RWPE1 (cell line): ENCODE measurements at places on chromosomes 3 and 15.

DNA sequence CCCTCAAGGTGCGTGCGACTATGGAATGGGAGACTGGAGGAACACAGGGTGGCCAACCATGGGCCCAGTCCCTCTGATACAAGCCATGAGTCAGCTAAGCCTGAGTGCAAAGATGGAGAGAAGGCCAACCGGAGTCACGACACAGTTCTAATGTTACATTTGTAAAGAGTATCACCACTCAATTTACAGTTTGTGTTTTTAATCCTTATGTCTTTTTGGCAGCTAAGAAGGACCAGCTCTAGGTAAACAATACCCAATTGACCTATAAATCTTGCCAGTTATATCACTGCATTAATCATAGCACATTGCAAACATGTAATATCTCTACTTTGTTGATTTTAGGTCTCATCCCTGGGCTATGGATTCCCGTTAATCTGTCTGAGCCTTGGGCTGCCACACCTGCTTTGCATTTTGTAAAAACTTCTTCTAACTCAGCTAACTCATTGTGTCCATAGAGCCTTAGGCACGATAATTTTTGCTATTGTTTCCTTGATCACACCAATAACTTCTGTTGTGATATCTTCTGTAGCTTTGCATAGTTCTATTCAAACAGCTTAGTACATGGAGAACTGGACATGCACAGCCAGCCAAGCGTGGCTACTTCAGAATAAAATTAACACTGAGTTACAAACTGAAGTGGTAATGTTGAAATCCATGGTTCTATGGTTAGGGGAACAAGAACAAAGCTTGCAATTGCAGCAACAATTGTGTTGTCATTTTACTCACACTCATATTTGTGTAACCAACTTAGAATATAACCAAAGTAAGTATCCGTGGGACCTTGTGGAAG lies 50.3 kb downstream of the LSM3 start:
- no peak for DNase-seq

DNA sequence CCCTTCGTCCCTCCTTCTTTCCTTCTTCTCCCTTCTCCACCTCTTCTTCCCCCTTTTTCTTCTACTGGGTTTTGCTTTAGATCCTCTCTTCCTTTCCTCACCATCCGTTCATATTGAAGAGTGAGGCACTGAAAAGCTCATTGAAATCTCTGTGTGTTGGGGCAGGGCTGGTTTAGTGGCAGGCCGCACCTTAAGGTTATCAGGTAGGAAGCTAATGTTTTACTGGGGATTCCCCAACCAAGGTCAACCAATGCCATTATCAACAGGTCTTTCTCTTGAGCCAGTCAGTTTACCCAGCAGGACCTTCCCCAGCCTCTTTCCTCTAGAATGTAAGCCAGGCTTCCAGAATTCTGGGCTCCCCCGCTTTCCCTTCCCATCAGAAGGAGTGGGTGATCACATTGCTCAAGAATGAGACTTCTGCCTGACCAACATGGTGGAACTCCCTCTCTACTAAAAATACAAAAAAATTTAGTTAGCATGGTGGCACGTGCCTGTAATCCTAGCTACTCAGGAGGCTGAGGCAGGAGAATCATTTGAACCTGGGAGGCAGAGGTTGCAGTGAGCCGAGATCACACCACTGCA lies 11.5 kb upstream of the VPS8 start:
- DNase-seq: no peak

DNA sequence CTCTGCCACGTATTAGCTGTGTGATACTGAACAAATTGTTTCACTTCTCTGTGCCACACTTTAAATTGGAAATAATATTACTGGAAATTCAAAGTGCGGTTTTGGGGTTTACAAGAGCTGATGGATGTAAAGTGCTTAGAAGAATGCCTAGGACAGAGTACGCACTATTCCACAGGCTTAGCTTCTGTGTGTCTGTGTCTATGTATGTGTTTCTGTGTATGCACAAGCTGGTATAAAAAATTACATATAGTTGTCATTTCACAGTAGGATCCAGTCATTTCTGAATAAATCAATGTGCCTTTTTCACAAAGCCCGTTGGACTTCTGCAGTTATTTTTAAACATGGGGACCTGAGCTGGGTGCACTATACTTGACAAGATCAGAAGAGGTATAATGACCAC lies 370.4 kb downstream of the TUSC7 start:
- no peak for DNase-seq

- no peak for DNase-seq
Measured at GRCh38 chr3:149604125-149604875, 53.5 kb downstream of the WWTR1 start.

GRCh38 chr15:90879730-90880366 lies 4.5 kb upstream of the FES start:
- DNase-seq: no peak

DNA sequence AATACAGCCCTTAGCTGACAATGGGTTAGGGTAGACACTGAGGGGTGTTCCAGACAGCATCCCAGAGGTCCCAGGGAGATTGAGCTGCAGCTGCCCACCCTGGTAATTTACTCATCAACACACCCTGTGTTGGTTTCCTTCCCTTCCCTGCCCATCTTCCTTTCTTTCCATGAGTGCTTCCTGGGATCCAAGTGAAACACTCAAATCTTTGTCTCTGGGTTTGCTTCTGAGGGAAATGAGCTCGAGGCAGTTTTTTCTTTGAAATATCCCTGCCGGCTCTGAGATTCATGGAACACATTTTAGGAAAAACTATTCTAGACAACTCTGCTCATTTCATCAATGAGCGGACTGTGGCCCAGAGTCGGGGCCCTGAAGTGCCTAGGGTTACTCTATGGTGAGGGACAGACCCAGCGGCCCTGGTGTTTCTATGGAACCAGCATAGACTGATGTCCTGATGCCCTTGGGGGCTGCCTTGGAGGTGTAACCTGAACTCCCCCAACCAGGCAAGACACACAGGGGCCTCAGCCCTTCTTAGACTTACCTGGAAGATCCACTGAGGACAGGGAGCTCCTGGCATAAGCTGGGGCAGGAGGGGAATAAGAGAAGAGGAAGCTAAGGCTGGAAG lies 14.9 kb upstream of the CSRNP1 start:
- no peak for DNase-seq

GRCh38 chr15:88849376-88850072 lies 45.8 kb downstream of the HAPLN3 start:
- DNase-seq: no peak

DNA sequence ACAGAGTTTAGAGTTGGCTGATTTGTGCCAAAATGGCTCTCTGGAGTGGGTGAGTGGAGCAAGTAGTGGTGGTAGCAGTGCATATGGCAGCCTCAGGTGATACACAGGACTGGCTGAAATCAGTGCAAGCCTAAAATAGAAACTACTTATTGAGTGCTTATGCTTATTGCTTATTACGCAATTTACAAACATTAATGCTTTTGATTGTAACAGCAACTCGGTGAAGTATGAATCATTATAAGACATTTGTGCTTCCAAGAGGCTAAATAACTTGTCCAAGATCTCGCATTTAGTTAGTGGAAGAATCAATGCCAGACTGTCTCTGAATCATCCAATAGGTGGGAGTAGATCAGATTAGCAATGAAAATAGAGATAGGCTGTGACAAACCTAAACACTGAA lies 353.8 kb downstream of the NAALADL2 start:
- DNase-seq: peak; percentile 4

DNA sequence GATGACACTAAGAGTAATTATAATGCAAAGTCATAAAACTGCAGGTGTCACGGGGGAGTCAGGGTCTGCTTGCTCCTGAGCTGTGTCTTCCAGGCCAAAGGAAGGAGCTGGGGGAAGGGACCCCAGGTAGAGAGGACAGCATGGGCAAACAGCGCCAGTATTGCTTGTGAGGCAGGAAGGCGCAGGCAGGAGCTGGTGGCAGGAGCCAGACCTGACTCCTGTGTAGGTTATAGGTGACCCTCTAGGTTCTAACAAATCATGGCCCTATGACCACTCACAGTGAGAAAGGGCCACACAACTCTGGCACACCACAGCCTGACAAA lies 1.9 kb downstream of the CISH start:
- DNase-seq: no peak

GRCh38 chr15:90949979-90950675 lies 4.6 kb upstream of the RCCD1 start:
- DNase-seq: no peak

DNA sequence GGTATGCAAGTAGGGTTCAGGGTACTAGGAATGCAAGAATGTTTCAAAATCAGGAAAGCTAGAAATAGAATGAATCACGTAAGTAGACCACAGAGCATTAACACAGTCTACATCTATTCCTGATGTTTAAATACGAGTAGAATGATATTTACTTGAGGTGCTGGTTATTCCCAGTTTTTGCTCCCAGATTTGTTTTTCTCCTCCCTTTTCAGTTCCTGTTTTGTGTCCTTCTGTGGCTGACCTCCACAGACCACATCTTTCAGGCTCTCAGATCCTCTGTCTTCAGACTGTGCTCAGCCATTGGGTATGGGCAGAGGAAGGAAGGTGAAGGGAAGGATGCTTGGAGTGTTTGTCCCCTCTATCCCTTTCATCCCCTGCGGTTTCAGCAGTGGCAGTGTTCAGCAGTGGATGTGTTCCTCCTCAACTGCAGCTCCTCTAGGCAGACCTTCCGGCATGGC lies 276.6 kb downstream of the ZNF621 start:
- DNase-seq: no peak

DNA sequence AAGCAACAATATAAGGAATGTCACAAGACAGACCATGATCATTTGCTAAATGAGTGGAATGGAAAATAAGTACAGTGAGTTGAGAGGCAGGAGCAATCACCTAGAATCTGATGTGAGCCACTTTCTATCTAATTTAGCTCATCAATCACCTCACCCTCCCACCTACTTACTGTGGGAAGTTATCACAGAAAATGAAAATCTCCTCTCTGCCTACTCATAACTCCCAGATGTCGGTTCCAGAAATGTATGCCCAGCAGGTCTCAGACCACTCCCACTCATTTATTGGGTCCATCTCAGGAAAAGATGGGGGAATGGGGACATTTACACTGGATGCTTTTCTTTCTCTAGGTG lies 270.9 kb downstream of the FHIT start:
- no peak for DNase-seq

GRCh38 chr15:93331545-93332167 lies 242.6 kb upstream of the RGMA start:
- DNase-seq: no peak

GRCh38 chr3:114861666-114862065 lies 285.4 kb downstream of the ZBTB20 start:
- no peak for DNase-seq

GRCh38 chr3:123371859-123372685 lies 76.8 kb downstream of the ADCY5 start:
- no peak for DNase-seq

- no peak for DNase-seq
Measured at GRCh38 chr3:69675786-69676530, 63.3 kb upstream of the MITF start.

DNA sequence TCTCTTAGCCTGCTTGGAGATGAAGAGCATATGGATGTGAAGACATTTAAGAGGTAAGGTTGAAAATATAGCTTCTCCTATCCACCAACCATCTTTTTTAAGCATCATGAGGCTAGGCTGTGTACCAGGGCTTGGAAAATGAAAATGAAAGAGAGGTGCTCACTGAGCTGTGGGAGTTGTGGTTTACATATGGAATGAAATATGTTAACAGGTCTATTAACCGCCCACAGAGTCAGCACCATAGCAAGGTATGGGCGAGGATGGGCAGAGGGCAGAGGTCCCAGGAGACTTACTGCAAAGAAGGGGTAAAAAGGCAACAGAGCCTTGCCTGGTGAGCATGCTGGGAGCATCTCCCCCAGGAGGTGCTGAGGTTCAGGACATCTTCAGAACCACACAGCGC lies 273.1 kb downstream of the GABRG3 start:
- DNase-seq: no peak

DNA sequence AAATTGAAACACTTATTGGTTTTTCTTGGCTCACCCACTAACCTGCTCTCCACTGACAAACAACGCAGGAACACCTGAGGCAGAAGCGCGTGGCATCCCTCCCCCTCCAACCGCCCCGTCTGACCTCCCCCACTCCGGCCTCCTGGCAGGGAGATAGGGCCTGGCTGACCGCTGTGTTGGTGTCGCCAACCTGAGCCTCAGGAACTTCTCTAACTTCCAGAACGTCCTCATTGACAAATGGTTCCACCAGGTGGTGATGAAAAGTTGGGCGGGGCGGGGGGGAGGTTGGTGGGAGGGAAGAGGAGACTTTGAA lies 22.8 kb downstream of the IL17RD start:
- DNase-seq: no peak

- peak; percentile 19 for DNase-seq
Measured at GRCh38 chr3:64426551-64426950, 201.3 kb upstream of the PRICKLE2 start.

- no peak for DNase-seq
Measured at GRCh38 chr15:63506537-63507035, 2.2 kb downstream of the USP3 start.

DNA sequence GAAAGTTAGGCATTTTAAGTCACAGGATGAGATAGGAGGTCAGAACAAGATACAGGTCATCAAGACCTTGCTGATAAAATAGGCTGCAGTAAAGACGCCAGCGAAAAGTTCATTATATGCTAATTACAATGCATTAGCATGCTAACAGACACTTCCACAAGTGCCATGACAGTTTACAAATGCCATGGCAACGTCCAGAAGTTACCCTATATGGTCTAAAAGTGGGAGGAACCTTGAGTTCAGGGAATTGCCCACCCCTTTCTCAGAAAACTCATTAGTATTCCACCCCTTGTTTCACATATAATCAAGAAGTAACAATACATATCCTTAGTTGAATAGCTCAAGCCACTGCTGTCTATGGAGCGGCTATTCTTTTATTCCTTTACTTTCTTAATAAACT lies 92.7 kb upstream of the PLXND1 start:
- no peak for DNase-seq

- DNase-seq: no peak
Measured at GRCh38 chr15:48643776-48644466, 1.6 kb downstream of the FBN1 start.

- no peak for DNase-seq
Measured at GRCh38 chr3:186705882-186706780, 11.0 kb upstream of the KNG1 start.

GRCh38 chr3:79392479-79392878 lies 375.3 kb downstream of the ROBO1 start:
- no peak for DNase-seq

- no peak for DNase-seq
Measured at GRCh38 chr15:58014040-58014439, 51.5 kb downstream of the ALDH1A2 start.

- DNase-seq: peak; percentile 30
Measured at GRCh38 chr3:196287090-196287439, 461 bp downstream of the PCYT1A start.

DNA sequence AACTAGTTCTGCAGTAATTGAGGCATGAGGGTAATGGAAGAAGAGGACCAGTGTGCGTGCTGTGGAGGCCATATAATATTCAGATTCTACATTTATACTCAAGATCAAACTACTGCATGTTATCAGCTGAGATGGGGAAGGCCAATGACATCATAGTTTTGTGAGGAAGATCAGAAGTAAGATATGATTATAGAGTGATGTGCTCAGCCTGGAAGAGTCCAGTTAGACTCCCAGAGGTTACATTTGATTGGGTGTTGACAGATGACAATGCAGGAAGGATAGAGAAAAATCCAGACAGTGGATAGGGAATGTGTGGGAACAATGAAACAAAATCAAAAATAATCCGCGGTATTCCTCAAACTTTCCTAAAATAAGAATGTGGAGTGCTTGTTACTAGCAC lies 35.4 kb downstream of the GOLIM4 start:
- DNase-seq: no peak

GRCh38 chr3:135865085-135865484 lies 100.4 kb upstream of the PPP2R3A start:
- DNase-seq: no peak
